ENCODE measurements at places on chromosomes 5 and 9. TPM values are rescaled to one million over a fixed set of nuclear protein-coding genes. Genes with fewer than 3 reads are reported as not detected.
A peak's percentile ranks its signal among the peaks of the same experiment; 100 is the strongest.

Gene PCDHB14
- total RNA-seq, result 1.7 TPM

Gene INIP
- total RNA-seq, result 24.3 TPM

Gene ADRA1B
- 0.67 TPM for total RNA-seq

Gene COL15A1
- total RNA-seq, result 0.50 TPM

Gene CNTNAP3B
- total RNA-seq, result 16.6 TPM

Gene TMEM161B
- 14.8 TPM for total RNA-seq

Gene EIF4E1B
- total RNA-seq, result not detected

GRCh38 chr9:33498387-33498786 is 24.7 kb upstream of the NOL6 start:
- DNase-seq, result no peak

DNA sequence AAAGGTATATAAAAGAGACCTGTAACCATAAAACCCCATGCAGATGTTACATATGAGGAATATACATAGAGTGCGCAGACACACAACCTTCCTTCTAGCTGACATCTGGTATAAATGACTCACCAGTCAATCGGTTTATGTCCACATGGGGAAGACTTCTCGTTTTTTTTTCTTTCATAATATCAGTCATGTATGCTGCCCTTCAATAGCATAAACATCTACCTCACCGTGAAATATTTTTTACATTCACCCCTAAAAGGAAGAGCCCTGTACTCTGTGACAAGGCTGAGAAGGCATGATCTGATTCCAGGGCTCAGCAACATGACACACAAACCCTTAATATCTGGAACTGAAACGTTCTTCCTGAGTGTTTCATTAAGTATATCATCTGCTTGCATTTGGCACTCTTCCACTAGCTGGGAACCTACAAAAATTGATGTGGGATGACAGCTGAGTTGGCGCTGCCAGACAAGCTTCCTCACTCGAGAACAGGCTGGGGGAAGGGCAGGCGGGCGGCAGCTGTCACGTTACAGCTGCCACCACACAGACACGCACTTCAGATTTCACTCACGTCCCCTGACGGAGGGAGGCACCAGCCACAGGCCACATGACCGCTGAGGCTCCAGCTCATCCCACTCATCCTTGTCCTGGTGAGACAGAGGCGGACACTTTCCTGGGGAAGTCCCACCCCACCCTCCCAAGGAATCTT is 74.2 kb downstream of the SHB start:
- no peak for DNase-seq

DNA sequence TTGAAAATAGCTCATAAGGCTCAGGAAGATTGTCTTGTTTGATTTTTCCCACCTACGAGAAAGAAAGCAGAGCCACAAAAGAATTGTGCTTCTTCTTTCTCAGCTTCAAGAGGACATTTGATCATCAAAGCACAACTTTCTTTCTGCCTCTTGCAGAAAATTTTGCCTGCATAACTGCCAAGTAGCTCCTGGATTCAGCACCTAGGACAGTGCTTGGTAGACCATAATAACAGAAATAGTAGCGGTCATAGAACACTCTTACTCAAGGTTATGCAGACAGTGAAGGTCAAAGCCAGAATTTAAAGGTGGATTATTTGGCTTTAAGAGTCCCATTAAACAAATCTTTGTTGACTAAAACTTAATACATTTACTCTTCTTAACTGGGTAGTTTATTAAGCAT is 594.7 kb upstream of the CCNG1 start:
- no peak for DNase-seq

DNA sequence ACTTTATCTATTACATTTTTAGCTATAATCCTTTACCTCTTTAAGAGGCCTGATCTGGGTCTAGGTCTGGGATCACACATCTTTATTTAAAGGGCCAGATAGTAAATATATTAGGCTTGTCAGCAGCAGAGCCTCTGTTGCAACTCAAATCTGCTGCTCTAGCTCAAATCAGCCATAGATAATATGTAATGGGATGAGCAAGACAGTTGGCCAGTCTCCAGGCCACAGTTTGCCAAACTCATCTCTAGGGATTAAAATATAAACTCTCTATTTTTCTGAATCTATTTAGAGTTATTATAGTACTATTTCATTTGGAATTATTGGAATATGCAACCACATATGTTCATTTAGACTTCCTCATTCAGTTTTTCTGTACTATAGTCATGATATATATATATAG is 115.9 kb upstream of the MINAR2 start:
- no peak for DNase-seq

GRCh38 chr5:177044641-177045040 is 22.1 kb downstream of the ZNF346 start:
- DNase-seq, result no peak

- DNase-seq, result no peak
Measured at GRCh38 chr9:7298123-7298522, 501.5 kb downstream of the DMAC1 start.

GRCh38 chr9:23682891-23683431 is 143.1 kb downstream of the ELAVL2 start:
- peak; percentile 49 for DNase-seq

Measured in mammary epithelial cell (primary cell).